ENCODE measurements at places on chromosomes 6 and 20. TPM values are rescaled to one million over a fixed set of nuclear protein-coding genes. Genes with fewer than 3 reads are reported as not detected.
A peak's percentile ranks its signal among the peaks of the same experiment; 100 is the strongest.

MDFI gene
- total RNA-seq = not detected

LY6G5C gene
- total RNA-seq = 1.7 TPM

BFSP1 gene
- total RNA-seq = 0.13 TPM

SLC29A1 gene
- total RNA-seq = 79.5 TPM

APCDD1L gene
- not detected for total RNA-seq

DNA sequence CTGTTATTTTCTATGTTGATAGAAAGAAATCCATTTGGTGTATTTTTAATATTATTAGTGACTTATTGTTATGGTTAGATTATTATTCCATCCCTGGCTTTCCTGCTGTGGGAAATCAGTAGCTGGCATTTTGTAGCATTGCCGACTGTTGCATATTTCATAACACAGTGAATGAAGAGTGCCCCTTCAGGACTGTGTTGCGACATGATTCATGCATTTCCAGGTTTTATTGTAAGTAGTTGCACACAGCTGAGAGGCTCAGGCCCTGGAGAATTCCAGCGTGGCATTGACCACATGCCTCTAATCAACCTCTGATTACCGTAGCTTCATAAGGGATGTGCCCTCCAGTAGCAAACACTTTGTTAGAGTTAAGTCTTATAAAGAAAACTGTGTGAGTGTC is 263.9 kb downstream of the FARS2 start:
- no peaks in the 10 kb centered on the region for H3K36me3 ChIP-seq
- no peaks in the 10 kb centered on the region for H3K27me3 ChIP-seq
- H3K27ac ChIP-seq = no peak overlapping the region
- no peak overlapping the region for H3K4me3 ChIP-seq
- DNase-seq = no peak

GRCh38 chr20:11267131-11267761 is 593.4 kb upstream of the JAG1 start:
- no peaks in the 10 kb centered on the region for H3K36me3 ChIP-seq
- no peaks in the 10 kb centered on the region for H3K27me3 ChIP-seq
- peak; percentile 79 for DNase-seq
- peaks cover 15% of the 10 kb centered on the region for H3K4me1 ChIP-seq
- no peak overlapping the region for H3K4me3 ChIP-seq

DNA sequence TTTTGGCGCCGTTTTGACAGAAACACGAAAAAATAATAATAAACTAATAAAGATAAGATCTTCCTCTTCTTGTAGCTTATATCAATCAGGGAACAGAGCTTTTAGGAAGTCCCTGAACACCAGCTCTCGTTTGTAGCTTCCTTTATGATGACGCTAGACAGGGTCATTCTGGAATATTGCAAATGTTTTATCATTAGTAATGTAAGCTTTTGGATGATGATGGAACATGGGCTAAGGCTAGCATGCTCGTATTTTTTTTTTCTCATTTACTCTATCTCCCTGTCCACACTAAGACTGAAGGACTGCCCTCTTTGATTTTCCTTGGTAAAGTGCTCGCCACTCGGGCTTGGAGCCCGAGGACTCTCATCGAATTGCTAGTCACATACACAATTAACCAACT is 22.1 kb upstream of the POM121L2 start:
- H3K4me3 ChIP-seq = no peak overlapping the region
- no peaks in the 10 kb centered on the region for H3K27me3 ChIP-seq
- no peak overlapping the region for H3K27ac ChIP-seq
- no peaks in the 10 kb centered on the region for H3K4me1 ChIP-seq

All from GM12878 (cell line).